ENCODE measurements at places on chromosomes 6 and 20.

DNA sequence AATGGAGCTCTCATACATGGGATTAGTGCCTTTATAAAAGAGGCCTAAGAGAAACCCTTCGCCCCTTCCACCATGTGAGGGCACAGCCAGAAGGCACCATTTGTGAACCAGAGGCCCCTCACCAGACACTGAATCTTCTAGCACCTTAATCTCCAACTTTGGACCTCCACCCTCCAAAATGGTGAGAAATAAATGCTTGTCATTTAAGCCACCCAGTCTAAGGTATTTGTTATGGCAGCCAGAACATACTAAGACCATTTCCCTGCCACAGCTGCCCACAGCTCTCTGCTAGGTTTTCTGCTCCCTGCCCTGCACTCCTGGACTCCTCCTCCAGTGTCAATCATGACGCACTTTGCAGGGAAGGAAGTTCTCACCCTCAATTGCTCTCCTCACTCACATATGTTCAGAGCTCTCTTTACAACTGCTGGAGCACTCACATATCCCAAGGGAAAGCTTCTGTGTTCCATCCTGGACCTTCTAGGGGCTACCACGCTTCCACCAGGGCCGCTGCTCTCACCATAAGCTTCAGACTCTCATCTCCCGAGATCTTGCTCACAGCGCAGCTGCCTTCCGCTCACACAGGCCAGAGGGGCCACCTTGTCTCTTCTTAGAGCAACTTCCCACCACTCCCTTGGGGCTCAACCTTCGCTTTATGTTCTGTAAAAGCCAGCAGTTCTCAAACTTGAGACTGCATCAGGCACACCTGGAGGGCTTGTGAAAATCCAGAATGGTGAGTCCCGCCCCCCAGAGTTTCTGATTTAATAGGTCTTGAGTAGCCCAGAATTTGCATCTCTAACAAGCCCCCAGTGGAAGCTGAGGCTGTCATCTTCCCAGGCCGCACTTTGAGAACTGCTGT is 1.6 kb upstream of the LY86 start:
- DNase-seq: no peak

- DNase-seq: no peak
These were observed 59.0 kb downstream of the TCP11 start for GRCh38 chr6:35082046-35082732.

GRCh38 chr6:113660819-113661218 is 196.3 kb upstream of the MARCKS start:
- no peak for DNase-seq

DNA sequence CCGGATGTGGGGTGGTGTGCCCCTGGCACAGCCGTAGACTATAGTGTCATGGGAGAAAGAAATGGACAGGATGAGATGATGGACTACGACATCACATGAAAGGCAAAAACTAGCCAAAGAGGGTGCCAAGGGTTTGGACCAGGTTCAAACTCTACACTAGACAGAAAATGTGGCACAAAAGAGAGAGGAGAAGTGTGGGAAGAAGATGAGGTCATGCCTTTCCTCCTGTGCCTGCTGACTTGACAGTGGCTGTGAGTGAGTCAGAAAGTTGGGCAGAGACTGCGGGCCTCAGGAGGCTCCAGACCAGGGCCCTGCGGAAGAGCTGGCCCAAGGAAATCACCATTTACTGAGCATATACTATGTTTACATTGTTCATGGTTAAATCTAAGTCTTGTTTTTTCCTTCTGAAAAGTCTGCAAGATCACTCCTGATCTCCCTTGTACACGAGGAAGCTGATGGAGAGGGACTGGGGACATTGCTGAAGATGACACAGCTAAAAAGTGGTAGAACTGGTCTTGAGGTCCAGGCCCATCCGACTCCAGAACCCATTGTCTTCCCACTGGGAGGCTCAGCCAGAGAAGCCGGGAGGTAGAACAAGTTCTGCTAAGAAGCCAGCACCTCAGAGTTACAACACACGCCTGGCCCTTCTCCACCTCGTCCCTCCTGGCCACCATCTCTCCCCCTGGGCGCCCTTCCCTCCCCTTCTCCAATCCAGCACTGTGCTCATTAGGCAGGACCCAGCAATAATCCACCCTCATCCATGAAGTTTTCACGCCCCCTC is 35.6 kb downstream of the CNKSR3 start:
- no peak for DNase-seq

GRCh38 chr6:112636650-112637262 is 289.6 kb downstream of the RFPL4B start:
- DNase-seq: no peak

DNA sequence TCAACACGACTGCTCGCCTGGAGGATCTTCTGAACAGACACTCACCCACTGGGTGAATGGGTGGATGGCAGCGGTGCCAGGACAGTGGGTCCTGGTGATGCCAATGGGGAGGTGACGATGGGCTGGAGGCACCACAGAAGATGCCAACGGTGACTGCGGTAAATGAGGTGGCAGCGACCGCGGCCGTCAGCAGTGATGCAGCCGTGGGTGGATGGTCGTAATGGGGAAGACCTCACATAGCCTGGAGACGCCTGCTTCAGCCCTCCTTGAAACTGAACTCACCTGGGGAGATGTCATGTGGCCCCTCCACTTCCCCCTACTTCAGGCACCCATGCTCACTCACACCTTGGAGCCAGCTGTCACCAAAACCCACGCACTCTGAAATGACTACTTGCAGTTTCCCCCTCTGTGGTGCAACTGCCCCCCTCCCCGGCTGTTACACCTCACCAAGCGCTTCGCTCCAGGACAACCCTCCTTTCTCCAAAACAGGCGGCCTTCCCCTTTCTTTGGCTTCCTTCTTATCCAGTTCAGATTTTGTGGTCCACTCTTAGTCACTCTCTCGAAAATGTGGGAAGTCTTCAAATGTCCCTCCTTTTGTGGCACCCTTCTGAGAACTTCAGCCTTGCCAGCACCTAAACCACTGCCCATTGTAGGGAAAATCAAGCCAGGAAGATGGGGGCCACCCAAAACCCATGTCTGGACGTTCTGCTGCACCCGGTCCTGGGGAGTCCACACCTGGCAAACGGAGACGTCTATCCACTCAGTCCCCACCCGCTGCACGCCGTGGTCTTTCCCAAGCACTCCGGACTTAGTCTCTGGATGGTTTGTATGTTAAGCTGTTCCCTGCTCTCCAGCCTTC is 10.4 kb upstream of the ABHD16B start:
- DNase-seq: no peak

GRCh38 chr20:37480919-37481318 is 40.1 kb upstream of the NNAT start:
- no peak for DNase-seq

GRCh38 chr20:11847827-11848226 is 69.9 kb upstream of the BTBD3 start:
- no peak for DNase-seq

DNA sequence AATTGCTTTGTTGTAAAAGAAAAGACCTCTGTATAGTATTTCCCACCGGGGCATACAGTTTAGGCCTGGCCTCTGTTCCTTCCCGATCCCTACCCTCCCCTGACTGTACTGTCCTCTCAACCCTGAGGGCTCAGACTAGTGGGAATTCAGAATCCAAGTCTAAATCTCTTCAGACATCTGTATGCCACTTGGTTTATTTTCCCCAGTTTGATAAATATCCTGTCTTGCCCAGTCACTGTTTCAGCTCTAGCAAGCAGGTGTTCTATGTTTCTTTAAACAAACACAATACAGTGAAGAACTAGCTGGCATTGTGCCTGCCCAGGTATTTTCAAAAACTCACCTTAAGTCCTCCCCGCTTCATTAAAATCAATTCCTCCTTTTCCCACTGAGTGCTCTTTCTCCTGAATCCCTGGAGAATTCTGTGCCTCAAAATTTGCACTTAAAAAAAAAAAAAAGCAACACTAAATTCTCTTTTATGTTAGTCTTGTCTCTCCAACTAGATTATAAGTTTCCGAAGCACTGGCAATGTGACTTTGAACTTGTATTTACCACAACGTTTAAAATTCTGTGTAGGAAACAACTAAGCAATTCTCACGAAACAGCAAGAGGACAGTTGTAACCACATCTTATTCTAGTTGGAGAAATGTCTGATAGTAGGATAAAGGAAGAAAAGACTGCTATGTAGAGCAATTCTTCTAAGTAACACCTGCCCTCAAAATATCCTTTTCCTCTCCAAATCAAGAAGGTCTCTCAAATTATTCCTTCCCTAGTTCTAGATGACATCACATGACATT is 112.0 kb upstream of the CARMIL1 start:
- DNase-seq: no peak

- no peak for DNase-seq
These were observed 35.5 kb upstream of the SYNJ2 start for GRCh38 chr6:157946053-157946617.

- DNase-seq: no peak
These were observed 6.2 kb downstream of the PCNA start for GRCh38 chr20:5113615-5113986.

GRCh38 chr6:128206610-128207426 is 306.0 kb upstream of the THEMIS start:
- no peak for DNase-seq

DNA sequence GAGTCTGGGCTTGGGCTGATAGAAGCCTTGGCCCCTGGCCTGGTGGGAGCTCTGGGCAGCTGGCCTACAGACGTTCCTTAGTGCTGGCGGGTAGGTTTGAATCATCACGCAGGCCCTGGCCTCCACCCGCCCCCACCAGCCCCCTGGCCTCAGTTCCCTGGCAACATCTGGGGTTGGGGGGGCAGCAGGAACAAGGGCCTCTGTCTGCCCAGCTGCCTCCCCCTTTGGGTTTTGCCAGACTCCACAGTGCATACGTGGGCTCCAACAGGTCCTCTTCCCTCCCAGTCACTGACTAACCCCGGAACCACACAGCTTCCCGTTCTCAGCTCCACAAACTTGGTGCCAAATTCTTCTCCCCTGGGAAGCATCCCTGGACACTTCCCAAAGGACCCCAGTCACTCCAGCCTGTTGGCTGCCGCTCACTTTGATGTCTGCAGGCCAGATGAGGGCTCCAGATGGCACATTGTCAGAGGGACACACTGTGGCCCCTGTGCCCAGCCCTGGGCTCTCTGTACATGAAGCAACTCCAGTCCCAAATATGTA is 957 bp upstream of the VEGFA start:
- no peak for DNase-seq

DNA sequence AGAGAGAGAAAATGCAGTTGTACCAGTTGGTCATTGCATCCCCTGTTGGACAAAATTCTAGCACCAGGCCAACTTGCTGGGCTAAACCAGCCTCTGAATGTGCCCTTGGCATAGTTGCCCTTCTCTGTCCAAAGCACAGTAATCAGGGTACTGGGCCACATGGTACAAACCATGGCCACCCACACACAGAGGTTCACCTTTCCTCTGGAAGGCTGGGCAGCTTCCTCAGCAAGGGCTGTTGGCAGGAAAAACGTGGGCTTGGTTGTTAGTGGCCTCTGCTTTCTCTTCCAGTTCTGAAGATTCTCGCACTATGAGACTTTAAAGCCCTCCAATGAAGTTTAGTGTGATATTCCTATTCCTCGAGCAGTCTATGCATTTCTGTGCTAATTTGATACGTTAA is 706 bp downstream of the DDO start:
- no peak for DNase-seq

DNA sequence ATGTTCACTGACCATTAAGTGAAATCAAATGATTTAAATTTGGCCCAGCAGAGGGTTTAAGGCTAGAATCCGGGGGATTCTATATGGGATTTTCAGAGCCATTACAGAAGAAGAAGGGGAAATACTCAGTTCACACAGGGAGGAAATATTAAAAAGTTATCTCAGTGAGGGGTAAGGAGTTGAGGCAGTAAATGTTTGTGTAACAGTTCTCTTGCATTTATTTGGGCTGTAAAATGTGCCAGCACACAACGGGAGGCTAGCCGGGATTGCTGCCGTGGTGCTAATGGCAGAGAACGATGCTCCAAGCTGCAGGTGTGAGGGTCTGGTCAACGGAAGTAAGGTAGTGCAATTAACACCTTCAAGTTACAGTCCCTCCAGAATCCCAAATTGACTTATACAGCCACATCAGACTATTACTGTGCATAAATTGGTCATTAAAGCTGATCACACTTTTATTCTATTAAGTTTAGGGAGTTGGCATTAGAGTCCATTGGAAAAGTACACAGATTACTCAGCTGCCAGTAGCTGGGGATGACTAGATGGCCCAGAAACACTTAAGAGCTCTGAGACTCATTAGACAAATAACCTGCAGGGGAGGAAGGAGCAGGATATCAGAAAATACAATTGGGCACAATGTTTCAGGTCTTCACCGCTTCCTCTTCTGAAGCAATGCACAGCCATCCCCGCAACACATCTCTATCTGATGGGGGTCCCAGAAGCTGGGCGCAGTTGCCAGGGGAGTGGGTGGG is 31.3 kb downstream of the PPP1R3G start:
- DNase-seq: no peak

DNA sequence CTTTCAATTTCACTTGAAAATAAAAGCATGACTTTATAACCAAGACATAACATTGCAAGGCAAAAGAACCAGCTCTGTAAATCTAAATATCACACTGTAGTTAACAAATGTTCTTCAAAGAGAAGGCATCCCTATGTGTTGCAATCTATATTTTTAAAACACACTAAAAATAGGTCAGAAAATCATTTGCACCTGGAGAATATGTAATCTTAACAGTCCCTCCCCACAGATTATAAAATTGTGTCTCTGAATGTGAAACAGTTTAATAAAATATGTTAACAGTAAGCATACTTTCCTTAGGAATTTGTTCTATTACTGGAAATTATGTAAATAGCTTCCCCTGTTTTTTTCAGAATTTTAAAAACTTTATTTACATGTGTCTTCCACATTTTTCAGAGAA is 351.9 kb downstream of the COL12A1 start:
- no peak for DNase-seq

DNA sequence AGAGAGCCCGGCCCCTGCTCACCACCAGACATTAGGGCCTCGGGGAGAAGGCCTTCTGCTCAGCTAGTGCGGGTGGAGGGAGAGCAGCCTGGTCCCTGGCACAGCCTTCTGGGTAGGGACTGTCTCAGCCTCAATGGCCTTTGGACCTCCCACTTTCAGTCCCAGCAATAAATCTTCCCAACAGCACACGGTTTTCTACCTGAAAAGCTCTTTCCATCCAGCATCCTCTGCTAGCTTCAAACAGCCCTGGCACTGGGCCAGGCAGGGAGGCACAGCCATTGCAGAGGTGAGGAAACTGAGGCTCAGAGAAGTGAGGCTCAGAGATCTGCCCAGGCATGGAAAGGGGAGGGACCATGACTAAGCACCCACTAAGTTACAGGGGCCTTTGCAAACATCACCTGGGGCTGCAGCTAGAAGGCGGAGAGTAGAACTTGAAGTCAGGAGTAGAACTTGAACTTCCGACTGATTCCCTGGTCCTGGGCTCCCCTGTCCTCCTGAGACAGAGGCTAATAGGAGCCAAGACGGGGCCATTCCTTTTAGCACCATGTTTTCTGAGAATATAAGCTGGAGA is 43.9 kb upstream of the NOL4L start:
- DNase-seq: no peak

DNA sequence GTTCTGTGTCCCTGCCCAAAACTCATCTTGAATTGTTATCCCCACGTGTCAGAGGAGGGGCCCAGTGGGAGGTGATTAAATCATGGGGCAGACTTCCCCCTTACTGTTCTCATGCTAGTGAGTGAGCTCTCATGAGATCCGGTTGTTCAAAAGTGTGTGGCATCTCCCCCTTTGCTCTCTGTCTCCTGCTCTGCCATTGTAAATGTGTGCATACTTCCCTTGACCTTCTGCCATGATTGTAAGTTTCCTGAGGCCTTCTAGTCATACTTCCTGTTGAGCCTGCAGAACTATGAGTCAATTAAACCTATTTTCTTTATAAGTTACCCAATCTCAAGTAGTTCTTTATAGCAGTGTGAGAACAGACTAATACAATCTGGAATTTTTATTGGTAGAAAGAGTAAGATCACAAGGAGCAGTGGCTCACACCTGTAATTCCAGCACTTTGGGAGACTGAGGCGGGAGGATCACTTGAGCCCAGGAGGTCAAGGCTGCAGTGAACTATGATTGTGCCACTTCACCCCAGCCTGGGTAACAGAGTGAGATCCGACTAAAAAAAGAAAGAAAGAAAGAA is 47.1 kb upstream of the SLC22A16 start:
- DNase-seq: no peak

Data from left renal pelvis (tissue), 4 donors.